ENCODE measurements at places on chromosomes 2 and 18.
A peak's percentile ranks its signal among the peaks of the same experiment; 100 is the strongest.

GRCh38 chr2:5537180-5537688 is 154.9 kb upstream of the SOX11 start:
- no peak for DNase-seq

GRCh38 chr2:20107776-20108175 is 56.3 kb upstream of the LAPTM4A start:
- no peak for DNase-seq

DNA sequence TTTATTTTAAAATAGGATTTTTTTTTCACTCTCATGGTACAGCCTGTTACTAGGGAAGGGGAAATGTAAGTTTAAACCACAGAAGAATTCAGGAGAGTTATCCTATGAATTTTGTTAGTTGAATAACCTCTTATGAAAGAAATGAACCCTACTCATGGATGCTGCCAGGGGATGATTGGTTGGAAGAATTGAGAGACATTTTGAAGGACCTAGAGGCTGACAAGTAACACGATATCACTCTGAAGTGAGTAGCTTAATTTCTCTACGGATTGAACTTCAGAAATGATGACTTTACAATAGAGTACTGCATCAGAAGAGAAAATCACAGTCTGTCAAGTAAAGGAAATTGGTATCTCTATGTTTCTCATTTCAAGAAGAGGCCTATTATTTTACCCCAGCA is 1346.2 kb downstream of the SUCLG1 start:
- no peak for DNase-seq

DNA sequence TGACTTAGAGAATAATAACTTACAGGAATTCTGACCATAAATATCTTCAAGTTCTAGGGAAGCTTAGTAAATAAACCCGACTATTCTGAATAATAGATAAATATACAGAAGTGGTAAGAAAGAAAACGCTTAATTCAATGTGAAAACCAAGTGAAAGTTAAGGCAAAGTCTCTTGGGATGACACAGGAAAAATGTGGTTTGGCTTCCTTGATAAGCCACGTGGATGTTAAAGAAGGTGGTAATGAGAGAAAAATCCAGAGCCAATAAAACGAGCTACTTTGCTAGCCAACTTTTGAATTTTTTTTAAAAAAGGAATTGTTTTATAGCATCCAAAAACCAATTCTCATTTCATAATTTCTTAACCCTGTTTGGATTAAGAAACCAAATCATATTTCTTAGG is 166.2 kb upstream of the VRK2 start:
- no peak for DNase-seq

DNA sequence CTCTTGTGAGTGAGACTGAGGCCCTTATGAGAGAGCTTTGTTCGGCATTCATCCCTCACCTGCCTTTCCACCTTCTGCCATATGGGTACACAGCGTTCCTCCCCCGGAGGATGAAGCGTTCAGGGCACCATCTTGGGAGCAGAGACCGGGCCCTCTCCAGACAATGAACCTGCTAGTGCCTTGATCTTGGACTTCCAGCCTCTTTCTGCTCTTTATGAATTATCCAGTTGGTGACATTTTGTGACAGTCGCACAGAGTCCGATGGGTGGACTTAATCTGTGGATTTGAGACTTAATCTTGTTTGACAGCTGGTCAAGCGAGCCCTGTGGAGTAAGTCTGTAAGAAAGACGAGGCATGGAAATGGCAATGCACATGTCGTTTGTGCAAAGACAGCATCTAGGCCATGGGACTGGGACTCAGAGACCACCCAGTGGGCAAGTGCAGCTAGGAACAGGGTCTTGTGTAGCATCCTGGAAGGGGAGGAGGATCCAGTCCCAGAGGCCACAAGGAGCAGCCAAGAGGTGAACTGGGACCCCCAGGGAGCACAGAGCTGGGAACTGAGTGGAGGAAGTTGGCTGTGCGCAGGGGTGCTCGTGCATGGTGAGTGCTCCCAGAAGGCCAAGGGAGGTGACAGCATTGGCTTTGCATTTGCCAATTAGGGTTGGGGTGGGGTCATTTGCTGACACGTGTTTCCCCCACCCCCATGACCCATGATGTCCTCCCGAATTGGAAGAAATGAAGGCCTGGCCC is 69.5 kb upstream of the HDAC4 start:
- no peak for DNase-seq

DNA sequence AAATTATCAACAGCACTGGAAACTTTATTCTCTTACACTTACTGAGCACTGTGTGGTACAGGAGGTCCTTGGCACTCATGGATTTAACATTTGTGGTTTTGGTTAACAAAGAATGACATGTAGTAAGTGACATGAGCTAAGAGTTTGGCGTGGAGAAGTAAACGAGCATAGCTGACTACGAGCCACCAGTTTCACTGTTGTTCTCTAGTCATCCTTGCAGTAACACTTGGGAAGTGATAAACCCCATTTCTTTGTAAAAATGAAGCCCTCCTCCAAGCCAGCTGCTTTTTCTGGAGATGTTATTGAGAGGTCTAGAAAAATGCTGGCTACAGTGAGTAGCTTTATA is 32.7 kb downstream of the QPCT start:
- no peak for DNase-seq

DNA sequence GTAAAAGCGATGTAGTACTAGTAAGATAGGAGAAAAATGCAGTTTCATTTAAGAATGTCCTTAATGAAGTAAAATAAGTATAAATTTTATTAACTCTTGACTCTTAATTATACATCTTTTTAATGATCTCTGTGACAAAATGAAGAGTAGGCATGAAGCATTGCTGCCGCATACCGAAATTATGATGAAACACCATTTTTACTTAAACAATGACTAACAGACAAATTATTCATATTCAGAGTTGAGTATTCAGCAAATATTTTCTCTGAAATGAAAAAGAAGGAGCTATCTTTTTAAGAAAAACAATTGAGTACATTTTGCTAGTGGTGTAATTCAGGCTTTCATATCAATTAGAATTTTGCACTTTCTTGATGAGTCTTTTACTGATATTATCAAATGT is 150.6 kb upstream of the DOCK10 start:
- DNase-seq, result no peak

DNA sequence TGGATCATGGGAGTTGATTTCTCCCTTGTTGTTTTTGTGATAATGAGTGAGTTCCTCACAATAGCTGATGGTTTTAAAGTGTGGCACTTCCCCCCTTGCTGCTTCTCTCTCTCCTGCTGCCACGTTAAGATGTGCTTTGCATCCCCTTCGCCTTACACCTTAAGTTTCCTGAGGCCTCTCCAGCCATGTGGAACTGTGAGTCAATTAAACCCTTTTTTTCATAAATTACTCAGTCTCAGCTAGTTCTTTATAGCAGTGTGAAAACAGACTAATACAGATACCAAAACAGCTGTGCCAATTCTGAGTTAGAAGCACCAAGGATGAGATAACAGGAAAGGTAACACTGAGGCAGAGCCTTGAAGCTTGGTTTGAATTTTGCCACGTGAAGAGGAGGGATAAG is 44.7 kb downstream of the ITSN2 start:
- DNase-seq, result no peak

GRCh38 chr2:131050896-131051295 is 42.4 kb downstream of the FAM168B start:
- no peak for DNase-seq

- no peak for DNase-seq
These were observed 16.0 kb downstream of the NEB start for GRCh38 chr2:151718247-151718646.

- no peak for DNase-seq
These were observed 25.0 kb upstream of the CXXC1 start for GRCh38 chr18:50312296-50313030.

GRCh38 chr2:68931799-68932198 is 20.9 kb downstream of the GKN2 start:
- DNase-seq, result peak; percentile 80

GRCh38 chr2:195498176-195498575 is 158.8 kb upstream of the SLC39A10 start:
- DNase-seq, result no peak

GRCh38 chr18:76246590-76246989 is 248.5 kb downstream of the ZNF516 start:
- DNase-seq, result no peak

GRCh38 chr18:45993438-45993837 is 26.3 kb upstream of the EPG5 start:
- DNase-seq, result no peak

GRCh38 chr2:179936654-179937053 is 70.4 kb downstream of the CWC22 start:
- DNase-seq, result no peak

DNA sequence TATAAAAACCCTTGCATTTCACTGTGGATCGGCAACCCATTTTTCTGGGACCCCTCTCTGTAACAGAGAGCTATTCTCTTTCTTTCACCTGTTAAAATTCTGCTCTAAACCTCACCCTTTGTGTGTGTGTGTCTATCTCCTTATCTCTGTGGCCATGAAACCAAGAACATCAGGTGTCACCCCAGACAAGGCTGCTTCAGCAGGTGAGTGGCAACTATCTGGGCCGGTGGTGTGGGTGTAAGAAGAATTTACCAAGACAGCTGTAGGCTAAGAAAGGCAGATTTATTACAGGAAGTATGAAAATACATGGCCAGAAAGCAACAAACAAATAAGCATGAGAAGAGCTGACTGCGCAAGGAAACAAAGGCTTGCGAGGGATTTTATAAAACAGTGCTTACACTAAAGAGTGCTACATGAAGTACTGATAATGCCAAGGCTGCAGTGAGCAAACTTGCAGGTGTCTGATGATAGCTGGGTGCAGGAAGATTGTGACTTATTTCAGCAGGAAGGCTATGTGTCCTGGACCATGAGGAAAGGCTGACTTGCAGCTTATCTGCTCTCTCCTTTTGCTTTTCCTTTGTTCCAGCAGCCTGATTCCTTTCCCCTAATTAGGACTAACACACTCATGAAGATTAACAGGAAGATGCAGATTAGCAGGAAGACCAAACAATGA is 421.1 kb downstream of the PTH2R start:
- no peak for DNase-seq

- no peak for DNase-seq
These were observed 725.6 kb upstream of the ID2 start for GRCh38 chr2:7956126-7956689.
